Activated CD8-positive, alpha-beta T cell treated with anti-CD3 and anti-CD28 coated beads for 36 hours (primary cell): ENCODE measurements at places on chromosomes 2 and 18. TPM values are rescaled to one million over a fixed set of nuclear protein-coding genes. Genes with fewer than 3 reads are reported as not detected.

Gene ABI2
- 33.5 TPM for total RNA-seq

Gene GPC1
- total RNA-seq: 1.2 TPM

Gene SCG2
- not detected for total RNA-seq

Gene TNFAIP6
- total RNA-seq: not detected

Gene RNASEH1
- total RNA-seq: 24.7 TPM

Gene FAM228B
- 5.7 TPM for total RNA-seq

Gene FOXI3
- total RNA-seq: not detected

Gene CNGA3
- not detected for total RNA-seq
